ENCODE measurements at places on chromosomes 13 and 19.

DNA sequence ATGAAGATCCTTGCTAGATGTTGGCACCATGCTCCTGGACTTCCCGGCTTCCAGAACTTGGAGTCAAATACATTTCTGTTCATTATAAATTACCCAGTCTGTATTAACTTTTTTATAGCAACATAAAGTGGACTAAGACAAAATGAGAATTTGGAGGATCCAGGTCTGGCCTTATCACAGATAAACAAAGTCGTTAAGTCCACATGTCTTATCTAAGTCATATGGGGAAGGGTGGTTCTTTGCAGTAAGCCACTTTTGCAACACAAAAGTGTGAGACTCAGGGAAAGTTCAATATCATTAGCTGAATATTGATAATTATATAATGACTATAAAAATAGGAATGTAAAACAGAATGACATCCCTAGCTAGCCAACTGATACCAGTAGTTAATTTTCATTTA lies 91.6 kb upstream of the SIAH3 start:
- no peak for ATAC-seq

GRCh38 chr13:114065141-114065925 lies 67.1 kb downstream of the RASA3 start:
- ATAC-seq: peak; percentile 77

- no peak for ATAC-seq
Measured at GRCh38 chr13:93375491-93375890, 148.9 kb downstream of the GPC6 start.

DNA sequence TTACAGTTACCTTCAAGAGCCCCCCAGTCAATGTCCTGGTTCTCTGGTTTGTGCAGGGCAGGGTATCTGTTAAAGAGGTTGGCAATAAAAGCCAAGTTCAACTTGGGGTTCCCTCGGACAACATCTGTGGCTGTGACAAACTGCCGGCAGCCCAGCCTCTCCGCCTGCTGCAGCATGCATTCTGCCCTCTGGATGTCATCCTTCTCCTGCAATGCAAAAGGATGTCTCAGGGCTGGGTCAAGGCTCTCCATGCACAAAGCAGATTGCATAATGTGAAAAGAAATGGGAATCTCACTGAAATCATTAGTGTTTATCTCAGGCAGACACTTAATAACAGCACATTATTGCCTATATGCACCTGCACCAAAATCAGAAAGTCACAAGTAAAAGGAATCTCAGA lies 35.1 kb downstream of the LCP1 start:
- ATAC-seq: no peak

DNA sequence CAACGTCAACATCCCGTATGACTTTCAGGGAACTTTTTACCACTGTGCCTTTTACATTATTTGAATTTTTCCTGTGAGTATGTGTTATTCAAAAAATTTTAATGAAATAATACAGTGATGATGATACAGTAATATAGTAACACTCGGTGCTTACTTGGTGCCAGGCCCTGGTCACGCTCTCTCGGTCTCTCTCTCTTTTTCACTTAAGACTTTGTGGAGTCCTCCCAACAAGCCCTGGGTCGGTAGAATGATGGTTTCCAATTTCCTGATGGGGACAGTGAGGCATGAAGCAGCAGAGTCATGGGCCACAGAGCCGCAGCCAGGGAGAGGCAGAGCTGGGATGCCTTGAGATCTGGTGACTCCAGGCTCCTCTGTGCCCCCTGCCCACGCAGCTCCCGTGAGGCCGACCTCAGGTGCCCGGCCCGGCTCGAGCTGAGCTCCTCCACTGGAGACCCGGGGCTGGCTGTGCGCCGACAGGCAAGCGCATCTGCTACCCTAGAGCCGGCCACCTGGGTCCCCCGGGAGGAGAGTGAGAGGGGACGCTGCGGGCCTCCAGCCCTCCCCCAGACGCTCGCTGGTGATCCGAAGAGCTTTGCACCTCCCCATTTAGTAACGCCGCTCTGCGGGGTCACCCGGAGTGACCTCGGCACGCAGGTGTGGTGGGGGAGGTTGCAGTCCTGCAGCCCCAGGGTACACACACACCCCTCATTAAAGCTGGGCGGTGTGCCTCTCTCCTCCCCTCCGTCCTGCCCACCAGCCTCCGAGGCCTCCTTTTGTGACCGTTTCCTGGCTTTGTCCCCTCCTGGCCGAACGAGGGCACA lies 4.4 kb upstream of the SBK3 start:
- peak; percentile 51 for ATAC-seq

DNA sequence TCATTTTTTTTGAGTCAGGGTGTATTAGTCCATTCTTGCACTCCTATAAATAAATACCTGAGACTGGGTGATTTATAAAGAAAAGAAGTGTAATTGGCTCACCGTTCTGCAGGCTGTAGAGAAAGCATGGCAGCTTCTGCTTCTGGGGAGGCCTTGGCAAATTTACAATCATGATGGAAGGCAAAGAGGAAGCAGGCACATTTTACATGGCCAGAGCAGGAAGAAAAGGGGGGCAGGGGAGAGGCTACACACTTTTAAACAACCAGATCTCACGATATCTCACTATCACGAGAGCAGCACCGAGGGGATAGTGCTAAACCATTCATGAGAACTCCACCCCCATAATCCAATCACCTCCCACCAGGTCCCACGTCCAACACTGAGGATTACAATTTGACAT lies 44.5 kb upstream of the MIR17HG start:
- no peak for ATAC-seq

DNA sequence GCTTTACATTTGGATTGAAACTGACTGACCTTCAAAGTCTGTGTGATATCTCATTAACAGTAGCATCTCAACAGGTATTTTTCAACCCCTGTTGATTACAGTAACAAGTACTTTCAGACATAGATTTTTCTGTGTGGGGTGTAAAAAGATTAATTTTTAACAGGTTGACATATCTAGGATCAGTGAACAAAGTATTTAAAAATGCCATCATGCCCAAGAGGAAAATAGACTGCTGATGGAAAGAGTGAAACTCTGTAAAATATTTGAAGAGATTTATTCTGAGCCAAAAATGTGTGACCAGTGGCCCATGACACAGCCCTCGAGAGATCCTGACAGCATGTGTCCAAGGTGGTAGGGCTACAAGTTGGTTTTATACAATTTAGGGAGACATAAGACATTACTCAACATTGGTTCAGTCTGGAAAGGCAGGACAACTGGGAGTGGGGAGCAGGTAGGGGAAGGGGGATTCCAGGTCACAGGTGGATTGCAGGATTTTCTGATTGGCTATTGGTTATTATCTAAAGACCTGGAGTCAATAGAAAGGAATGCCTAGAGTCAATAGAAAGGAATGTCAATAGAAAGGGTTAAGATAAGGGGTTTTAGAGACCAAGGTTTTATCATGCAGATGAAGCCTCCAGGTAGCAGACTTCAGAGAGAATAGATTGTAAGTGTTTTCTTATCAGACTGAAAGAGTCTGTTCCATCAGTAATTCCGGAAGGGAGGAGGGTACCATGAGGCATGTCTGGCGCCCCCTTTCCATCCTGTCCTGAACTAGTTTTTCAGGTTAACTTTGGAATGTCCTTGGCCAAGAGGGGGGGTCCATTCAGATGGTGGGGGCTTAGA lies 29.1 kb downstream of the TNFRSF19 start:
- no peak for ATAC-seq

GRCh38 chr19:1146412-1146699 lies 27.7 kb downstream of the SBNO2 start:
- ATAC-seq: no peak

GRCh38 chr19:35318679-35319448 lies 10.1 kb upstream of the CD22 start:
- peak; percentile 63 for ATAC-seq

DNA sequence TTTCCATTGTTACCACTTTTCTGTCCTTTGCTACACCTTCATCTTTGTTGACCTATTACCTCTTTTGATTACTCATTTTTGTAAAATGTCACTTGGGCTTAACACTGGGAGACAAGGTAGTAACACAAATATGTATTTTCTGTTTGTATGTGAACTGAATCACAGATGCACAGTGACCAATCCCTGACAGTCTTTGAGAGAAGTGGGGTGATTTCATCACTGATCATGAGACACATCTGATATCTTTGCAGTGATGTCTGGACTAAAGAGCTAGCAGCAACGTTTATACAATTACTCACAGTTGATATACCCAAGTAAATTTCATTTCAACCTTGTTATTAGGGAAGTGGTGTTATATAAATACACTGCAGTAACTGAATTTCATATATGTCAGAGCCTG lies 1397.4 kb upstream of the SPRY2 start:
- no peak for ATAC-seq

DNA sequence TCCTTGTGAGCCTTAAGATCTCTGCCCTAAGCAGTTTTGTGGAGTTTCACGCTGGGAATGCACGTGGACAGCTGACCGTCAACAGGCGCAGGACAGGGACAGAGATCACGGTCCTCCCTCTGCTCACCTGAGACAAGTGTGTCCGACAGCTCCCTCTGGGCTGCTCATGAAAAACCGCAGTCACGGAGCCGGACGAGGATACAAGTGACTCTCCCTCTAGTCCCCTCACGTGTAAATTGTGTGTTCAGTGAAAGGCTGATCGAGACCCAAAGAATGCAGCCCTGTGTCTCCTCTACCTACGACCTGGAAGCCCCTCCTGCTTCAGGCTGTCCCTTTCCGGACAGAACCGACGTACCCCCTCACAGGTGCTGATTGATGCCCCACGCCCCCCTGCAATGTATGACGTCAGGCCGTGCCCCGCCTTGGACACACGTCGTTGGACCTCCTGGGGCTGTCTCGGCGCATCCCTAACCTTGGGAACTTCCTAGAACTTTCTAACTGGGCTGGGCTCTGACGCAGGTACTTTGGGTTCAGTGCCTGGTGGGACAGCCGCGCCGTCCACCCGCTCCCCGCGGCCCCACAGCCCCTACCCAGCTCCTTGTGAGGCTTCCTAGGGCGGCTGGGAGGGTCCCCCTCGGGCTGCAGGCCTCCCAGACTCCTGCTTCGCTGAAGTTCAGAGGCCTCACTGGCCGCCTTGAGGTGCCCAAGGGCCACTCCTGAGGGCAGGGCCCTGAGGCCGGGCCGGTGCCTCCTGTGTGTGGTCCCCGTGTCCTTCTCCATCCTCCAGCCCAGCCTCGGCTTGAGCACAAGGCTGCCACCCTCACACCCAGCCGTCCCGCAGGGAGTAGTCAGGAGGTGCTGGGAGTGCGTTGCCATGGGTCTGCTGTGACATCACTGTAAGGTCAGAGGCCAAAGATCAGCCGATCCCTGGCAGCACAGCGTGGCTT lies at the start of gene C13orf46:
TSS of gene C13orf46 (minus strand) at position 859 of the 947 bp plus-strand sequence. CDS start at position 780, 79 bp downstream.
- ATAC-seq: no peak

GRCh38 chr13:41613984-41614661 lies 156.8 kb downstream of the RGCC start:
- ATAC-seq: no peak

DNA sequence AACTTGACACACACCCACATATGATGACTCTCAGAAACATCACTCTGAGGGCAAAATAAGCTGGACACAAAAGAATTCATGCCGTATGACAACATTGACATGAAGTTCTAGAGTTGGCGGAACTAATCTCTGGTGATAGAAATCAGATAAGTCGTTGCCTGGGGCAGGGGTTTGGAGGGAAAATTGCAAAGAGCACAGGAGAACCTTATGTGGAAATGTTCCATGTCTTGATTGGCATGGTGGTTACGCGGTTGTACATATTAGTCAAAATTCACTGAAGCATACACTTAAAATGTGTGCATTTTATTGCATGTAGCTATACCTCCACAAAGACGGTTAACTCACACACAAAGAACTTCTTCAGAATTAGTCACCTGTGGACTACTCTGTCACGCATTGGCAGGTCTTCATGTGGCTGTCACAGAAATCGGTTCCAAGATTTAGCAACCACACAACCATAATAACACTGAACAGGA lies 137.8 kb upstream of the GJB6 start:
- peak; percentile 46 for ATAC-seq

DNA sequence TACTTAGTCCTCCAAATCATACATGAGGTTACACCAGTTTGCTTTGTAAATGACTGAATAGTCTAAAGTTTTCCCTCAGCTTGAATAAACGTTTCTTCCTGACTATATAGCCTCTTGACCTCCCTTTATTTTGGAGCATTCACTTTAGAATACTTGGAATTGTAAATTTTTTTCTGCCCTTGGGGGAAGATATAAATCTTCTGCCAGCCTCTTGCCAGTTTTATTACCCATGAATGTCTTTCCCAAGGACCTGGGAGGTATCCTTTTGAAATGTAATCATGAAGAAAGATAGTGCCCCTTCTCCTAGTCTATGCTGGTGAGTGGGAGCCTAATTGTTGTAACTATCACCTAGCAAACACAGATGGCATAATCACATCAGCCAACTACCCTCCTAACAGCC lies 2033.9 kb upstream of the PCDH20 start:
- ATAC-seq: no peak

GRCh38 chr13:103100830-103101229 lies 34.6 kb upstream of the SLC10A2 start:
- ATAC-seq: no peak

DNA sequence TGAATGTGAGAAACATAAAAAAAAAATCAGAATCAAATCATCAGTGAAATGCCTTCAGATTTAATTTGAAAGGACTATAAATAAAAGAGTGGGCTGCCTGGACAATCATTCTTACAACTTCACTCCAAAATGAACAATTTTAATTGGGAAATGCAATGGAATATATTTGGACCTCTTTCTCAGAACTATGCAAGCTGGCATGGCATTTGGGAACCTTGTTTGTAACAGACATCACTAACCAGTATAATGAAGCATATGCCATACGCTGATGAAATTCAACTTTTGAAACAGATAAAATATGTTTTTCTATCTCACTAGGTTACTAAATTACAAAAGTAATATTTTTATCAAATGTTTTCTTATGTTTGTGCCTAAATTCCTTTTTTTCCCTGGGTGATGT lies 64.2 kb upstream of the FAM216B start:
- ATAC-seq: no peak

GRCh38 chr19:3945838-3946237 lies 13.0 kb downstream of the NMRK2 start:
- ATAC-seq: no peak

- ATAC-seq: no peak
Measured at GRCh38 chr13:75216038-75216437, 265.9 kb downstream of the TBC1D4 start.

- ATAC-seq: peak; percentile 20
Measured at GRCh38 chr19:405121-405965, 3.6 kb downstream of the C2CD4C start.

- peak; percentile 37 for ATAC-seq
Measured at GRCh38 chr19:47230054-47230920, 712 bp downstream of the BBC3 start.

All from stimulated activated memory B cell treated with anti-CD40 and anti-IgM and Interleukin-4, amounts not matched to agents 10 μg/mL and 1 μg/mL and 100 μg/mL, for 72 hours (primary cell).